ENCODE measurements at places on chromosomes 3 and 15.
A peak's percentile ranks its signal among the peaks of the same experiment; 100 is the strongest.

DNA sequence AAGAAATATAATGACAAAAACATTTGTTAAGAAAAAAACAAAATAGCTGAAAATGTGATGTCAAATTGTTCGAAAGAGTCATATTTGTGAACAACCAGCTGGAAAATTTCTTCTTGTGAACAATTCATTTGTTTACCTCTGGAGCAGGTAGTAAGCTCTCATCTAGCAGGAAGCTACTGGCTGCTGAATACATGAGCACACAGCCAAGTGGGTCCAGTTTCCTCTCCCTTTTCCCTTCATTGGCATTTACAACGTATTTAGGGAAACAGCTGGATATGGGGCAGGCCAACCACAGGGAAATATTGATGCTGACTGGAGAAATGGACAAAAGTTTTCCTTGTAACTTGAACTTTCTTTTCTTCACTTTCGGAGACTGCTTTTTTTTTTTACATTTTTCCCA, 1354.7 kb upstream of the EPHA6 start:
- DNase-seq = no peak
- no peaks in the 10 kb centered on the region for H3K36me3 ChIP-seq
- no peak overlapping the region for H3K27ac ChIP-seq
- H3K4me1 ChIP-seq = peaks cover 5% of the 10 kb centered on the region
- no peak overlapping the region for H3K4me3 ChIP-seq

- H3K4me1 ChIP-seq = no peaks in the 10 kb centered on the region
- H3K27me3 ChIP-seq = peaks cover 62% of the 10 kb centered on the region
These were observed 4.9 kb downstream of the CADPS start for GRCh38 chr3:62870321-62870720.

DNA sequence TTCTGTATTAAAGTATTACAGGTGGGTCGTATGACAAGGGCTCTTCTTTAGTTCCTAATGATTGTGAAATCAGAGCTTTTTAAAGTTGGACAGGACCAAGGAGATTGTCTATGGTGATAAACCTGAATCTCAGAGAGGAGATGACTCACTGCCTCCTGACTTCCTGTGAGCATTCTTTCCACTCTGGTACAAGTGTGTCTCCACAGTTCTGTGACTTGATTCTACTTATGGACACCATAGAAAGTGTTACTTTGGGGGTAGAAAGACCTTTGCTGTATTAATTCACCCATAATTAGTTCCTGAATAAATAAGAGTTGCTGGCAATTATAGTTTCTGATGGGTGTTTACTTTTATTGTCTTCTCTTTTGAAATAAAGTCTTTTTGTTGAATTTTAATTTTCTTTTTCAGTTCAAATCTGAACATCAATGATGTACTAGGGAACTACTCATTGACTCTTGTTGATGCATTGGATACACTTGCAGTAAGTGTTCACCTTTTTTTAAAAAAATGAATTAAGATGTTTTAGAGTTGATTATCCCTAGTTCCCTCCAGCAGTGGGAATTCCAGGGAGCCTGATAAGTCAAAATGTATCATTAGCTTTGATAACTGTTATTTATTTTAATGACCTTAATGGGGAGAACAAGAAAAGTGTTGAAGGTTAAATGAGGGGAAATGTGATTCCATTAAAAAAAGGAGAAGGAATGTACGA, 7.4 kb downstream of the EDEM1 start:
- peak; percentile 77 for DNase-seq
- H3K36me3 ChIP-seq = no peaks in the 10 kb centered on the region
- H3K27ac ChIP-seq = peak overlapping the region; percentile 80
- peaks cover 29% of the 10 kb centered on the region for H3K4me1 ChIP-seq
- H3K4me3 ChIP-seq = no peak overlapping the region

DNA sequence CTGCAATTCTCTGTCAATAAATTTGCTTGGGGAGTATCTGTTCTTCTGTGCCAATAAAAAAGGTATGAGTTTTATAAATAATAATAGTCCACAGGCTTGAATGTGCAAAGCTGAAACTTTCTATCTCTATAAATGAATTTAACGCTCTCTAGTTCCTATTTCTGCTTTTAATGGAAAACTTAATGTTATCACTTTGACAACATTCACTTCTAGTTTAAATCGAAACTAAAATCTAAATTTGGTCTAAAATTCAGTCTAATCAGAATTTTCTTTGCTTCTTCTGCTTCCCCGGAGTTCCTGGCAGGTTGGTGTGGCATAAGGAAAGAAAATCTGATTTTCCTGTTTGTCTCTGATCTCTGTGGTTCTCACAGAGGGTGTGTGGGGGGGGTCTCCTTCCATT, 450.1 kb upstream of the TBL1XR1 start:
- no peak overlapping the region for H3K27ac ChIP-seq
- H3K36me3 ChIP-seq = no peaks in the 10 kb centered on the region
- H3K27me3 ChIP-seq = no peaks in the 10 kb centered on the region
- no peaks in the 10 kb centered on the region for H3K4me1 ChIP-seq
- no peak for DNase-seq
- H3K4me3 ChIP-seq = no peak overlapping the region

DNA sequence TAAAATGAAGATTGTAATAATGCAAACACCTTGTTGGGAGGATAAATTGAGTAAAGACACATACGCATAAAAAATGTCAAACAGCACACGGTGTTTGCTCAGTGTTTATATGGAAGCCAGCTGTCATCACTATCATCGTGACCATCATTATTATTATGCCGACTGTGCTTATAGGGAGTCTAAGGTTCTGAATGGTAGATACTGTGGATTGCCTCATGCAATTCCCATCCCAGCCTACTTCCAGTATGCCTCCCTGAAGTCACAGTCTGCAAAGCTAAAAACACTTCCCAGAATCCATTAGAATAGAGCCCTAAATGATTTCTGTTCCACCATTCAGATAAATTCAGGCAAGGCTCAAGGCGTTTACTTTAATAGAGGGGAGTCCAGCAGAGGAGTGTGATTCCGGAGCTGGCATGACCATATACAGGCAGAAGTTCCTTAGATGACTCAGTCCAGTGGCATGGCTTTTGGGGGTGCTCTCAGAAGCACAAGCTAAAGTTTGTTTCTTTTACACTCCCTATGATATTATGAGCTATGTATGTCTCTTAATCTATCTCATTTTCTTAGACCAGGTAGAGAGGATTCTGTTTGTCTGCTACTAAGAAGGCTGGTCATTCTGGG, 148.7 kb downstream of the MEX3B start:
- no peaks in the 10 kb centered on the region for H3K36me3 ChIP-seq
- H3K4me3 ChIP-seq = no peak overlapping the region
- no peak for DNase-seq
- H3K27ac ChIP-seq = no peak overlapping the region
- H3K4me1 ChIP-seq = no peaks in the 10 kb centered on the region
- no peaks in the 10 kb centered on the region for H3K27me3 ChIP-seq

Measured in hepatocyte (in vitro differentiated cells).